AG04450 (cell line): ENCODE measurements at places on chromosomes 4 and X. TPM values are rescaled to one million over a fixed set of nuclear protein-coding genes. Genes with fewer than 3 reads are reported as not detected.

SUPT20HL2 gene
- not detected in 2 replicates for polyA plus RNA-seq

CLTRN gene
- 0.26 and 0.29 TPM in 2 replicates for polyA plus RNA-seq

OCRL gene
- 26.5 and 29.6 TPM in 2 replicates for polyA plus RNA-seq

NSG1 gene
- 10.4 and 14.7 TPM in 2 replicates for polyA plus RNA-seq

ATOH1 gene
- not detected in 2 replicates for polyA plus RNA-seq

DCAF12L1 gene
- polyA plus RNA-seq = not detected in 2 replicates

FAM156A gene
- polyA plus RNA-seq = 18.2 and 24.0 TPM in 2 replicates

AFM gene
- polyA plus RNA-seq = not detected in 2 replicates

STARD8 gene
- polyA plus RNA-seq = 1.3 and 1.6 TPM in 2 replicates

CCKAR gene
- 0.10 and 0.27 TPM in 2 replicates for polyA plus RNA-seq

MAGEA8 gene
- not detected in 2 replicates for polyA plus RNA-seq

PPARGC1A gene
- polyA plus RNA-seq = 0.31 and 0.73 TPM in 2 replicates

DNA sequence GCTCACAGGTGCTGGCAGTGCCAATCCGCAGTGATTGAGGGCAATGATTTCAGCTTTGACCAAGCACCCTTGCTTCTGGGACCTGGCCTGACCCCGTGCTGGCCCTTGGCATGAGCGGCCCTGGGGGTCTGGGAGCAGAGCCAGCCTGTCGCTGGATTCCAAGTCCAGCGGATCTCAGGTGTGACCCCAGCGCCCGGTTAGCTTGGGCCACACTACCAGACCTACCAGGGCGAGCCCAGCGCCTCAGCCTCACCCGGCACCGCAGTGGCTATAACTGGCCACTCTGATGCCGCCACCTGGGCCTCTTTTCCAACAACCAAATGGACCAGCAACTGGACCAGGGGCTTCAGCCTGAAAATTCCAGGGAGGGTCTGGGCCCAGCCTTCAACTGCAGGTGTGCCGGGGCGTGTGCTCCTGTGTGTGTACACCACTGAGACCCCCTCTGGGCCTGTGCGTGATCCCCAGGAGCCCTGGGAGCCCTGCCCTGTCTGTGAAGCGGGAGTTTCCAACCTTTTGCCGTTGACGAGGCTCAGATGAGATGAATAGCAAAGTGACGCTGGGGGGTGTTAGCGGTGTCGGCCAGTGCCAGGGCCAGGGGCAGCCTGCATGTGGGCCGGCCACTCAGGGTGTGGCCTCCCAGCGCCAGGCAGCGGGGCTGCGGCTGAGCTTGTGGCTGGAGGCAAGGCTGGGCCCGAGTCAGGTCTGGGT is 658 bp downstream of the SH3TC1 start:
- no peak for DNase-seq

DNA sequence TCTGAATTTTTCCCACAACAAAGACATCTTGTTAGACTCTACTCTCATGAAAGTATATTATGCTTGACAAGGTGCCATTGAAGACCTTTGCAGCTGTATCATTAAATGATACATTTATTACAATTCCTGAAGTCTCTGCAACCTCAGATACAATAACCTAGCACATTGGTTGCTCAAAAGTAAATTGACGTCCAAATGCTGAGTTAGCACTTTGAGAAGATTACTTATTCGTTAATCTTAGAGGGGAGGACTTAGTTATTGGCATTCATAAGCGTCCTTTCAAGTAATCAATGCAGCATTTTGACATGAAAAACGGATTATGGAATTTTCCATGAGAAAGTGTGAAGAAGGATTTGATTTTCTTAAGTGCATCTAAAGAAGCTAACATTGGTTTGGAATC is 151.6 kb downstream of the ARSF start:
- no peak for DNase-seq

DNA sequence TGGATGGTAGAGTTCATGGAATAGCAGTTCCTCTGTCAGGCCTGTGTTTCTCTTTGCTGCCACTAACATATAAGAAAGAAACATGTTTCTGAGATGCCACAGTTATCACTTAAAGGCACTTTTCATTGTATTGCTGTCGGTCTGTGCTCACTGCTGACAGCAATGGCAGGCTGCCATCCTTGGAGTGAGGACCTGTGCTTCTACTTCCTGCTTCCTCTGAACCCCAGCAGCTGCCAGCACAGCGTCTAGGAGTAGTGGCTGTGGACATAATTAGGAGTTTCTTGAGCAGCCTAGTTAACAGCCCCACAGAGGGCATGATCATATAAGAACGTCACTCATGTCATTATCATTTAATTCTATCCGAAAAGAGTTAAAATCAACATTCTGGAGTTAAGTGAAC is 30.5 kb downstream of the F11 start:
- DNase-seq = no peak

DNA sequence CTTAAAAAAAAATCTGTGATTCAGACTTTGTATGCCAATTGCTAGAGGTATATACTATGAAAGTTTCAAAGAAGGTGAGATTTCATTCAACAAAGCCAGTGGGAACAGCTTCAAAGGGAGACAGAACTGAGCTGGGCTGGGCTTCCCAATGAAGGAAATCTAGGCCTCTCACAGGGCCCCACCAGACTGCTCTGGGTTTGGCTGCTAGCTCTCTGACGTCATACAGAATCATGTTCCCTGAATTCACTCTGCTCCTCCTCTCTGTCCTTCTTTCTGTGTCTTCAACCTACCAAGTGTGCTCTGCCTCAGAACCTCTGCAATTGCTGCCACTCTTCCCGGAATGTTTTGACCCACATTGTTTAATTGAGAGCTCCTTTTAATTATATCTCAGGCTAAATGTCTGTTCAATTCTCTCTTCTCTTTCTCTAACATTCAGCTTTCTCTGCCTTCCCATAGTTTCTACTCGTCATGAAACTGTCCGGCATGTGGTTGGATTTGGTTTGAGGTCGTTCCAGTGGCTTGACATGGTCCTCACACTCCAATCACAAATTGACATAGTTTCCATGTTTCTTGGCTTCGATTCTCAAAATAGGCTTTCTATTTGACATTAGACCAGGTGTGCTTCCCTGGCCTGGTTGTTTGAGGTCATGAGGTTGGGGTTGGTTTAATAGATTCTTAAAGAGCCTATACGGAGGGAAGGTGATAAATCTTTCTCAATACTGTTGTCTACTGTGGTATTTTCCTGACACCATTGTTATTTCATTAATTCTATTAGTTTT is 282.1 kb upstream of the EMCN start:
- DNase-seq = no peak

DNA sequence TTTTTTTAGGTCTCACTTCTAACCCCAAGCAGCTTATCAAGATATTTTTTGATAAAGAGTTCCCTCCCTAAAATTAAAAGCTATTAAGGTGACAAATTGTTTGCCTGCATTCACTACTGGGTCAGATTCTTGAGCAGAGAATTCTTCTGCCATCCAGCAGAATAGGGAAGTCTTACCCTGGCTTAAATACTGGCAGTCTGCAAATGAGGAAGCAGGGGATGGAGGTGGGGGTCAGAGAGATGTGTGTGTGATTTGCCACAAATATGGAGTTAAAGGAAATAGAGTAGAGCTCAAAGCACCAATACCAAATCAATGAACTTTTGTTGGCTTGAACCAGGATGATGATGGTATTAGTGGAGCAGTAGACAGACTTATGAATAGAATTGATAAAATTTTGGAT is 122.2 kb downstream of the ANXA5 start:
- no peak for DNase-seq

DNA sequence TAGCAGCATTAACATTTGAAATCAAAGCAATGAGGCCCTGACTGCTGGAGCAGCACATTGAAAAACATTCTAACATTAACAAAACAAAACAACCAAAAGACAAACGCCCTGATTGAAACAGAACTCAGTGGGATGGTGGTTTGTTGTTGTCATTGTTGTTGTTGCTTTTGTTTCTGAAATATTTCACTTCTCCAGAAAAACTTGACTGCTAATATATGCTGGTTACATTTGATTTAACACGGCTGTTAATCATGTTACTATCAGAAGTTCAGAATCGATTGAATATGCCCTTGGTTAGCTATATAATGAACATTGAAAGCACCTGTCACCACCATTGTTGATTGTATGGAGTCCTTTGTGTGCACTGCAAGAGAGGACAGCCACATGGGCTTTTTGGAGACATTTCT is 790.4 kb upstream of the GALNTL6 start:
- no peak for DNase-seq

GRCh38 chrX:70636218-70636617 is 191.6 kb downstream of the DLG3 start:
- no peak for DNase-seq

- no peak for DNase-seq
Measured at GRCh38 chr4:148834804-148835631, 392.8 kb upstream of the NR3C2 start.
